Stimulated activated CD4-positive, alpha-beta T cell treated with anti-CD3 and anti-CD28 coated beads, TNF-alpha, amount 100 ng/mL, for 1 hour (primary cell): ENCODE measurements at places on chromosomes 2 and 18.

DNA sequence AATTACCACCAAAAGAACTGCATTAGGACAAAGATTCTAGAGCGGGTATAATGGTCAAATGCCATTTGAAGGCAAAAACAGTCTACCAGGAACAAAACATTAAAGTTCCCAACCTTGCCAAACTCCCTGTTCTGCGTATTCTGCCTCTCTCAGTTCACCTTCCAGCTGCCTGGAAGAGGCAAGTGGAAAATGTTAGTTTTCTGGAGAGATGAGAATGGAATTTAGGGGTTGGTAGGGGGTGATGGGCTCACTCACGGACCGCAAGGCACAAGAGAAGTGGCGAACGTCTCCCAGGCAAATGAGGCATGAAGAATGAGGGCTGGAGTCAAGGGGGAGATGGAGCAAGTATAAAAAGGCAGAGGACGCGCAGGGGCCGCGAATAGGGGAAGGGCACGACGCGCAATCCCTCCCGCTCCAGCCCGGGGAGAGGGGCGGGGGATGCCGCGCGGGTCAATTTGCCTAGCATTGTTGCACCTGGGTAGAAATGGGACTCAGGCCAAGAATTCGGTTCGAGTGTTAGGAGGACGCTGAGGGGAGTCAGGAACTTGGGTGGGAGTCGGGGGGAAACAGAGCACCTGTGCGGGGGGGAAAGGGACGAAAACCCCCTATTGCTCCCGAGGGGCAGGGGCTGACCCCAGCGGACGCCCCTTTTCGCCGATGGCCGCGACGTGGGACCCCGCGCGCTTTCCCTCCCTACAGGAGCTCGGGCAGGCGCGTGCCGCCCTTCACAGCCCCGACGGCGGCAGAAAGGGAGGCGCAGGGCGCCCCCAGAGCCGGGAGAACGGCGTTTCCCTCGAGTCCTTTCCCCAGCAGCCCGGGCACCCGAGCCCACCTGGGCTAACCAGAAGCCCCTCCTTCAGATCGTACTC is 573 bp downstream of the PAIP2B start:
- no peak for DNase-seq

DNA sequence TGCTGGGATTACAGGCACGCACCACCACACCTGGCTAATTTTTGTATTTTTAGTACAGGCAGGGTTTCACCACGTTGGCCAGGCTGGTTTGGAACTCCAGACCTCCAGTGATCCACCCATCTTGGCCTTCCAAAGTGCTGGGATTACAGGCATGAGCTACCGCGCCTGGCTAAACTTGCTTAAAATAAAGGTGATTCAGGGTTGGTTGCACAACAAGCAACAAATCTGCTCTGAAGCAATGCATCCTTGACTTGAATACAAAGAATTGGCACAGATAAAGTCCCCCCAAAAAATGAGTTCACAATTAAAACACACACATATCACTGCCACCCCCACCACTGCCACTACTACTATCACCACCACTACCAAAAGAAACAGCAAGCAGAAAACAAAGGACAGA is 34.9 kb downstream of the CCDC88A start:
- DNase-seq = no peak

- DNase-seq = no peak
These were observed 279.0 kb downstream of the SRBD1 start for GRCh38 chr2:45332094-45332493.

DNA sequence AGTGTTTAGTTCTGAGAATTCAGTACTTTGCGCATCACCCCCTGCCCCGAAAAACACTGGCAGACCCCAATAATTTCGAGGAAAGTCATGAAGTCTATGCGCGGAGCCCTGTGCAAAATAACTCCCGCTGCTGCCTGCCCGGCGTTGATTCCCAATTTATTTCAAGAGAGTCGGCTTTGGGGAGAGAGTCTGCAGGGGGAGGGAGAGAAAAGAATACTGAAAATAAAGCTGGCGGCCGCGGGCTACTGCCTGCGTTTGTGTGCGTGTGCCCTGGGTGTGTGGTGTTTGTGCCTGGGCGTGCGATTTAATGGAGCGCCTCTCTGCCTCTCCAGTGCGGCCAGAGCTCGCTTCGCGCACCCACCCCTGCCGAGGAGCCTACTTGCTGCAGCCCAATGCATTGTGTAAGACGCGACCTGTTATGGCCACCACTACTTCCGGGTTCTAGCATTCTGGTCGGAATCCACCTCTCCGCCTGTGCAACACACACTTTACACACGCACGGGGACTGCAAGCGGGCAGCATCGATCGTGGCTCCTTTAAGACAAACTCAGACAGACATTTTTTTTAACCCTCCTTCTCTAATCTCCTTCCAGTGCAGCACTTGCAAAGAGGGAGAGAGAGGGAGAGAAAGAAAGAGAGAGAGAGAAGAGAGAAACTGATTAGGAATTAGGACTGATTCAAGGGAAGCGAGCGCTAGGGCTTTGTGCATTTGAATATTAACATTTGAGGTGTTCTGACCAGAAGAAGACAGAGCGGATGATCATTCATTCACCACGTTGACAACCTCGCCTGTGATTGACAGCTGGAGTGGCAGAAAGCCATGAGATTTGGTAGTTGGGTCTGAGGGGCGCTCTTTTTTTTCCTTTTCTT is at the start of gene MEIS1:
TSS of gene MEIS1 (plus strand) at position 447 of the 870 bp plus-strand sequence. CDS start 732 bp downstream, outside the sequence.
- no peak for DNase-seq

- DNase-seq = no peak
These were observed 13.4 kb downstream of the COLEC12 start for GRCh38 chr18:486929-487740.

- no peak for DNase-seq
These were observed 11.5 kb upstream of the TRIB2 start for GRCh38 chr2:12705230-12705629.

- no peak for DNase-seq
These were observed 69.9 kb upstream of the SMAD7 start for GRCh38 chr18:49020621-49021021.

DNA sequence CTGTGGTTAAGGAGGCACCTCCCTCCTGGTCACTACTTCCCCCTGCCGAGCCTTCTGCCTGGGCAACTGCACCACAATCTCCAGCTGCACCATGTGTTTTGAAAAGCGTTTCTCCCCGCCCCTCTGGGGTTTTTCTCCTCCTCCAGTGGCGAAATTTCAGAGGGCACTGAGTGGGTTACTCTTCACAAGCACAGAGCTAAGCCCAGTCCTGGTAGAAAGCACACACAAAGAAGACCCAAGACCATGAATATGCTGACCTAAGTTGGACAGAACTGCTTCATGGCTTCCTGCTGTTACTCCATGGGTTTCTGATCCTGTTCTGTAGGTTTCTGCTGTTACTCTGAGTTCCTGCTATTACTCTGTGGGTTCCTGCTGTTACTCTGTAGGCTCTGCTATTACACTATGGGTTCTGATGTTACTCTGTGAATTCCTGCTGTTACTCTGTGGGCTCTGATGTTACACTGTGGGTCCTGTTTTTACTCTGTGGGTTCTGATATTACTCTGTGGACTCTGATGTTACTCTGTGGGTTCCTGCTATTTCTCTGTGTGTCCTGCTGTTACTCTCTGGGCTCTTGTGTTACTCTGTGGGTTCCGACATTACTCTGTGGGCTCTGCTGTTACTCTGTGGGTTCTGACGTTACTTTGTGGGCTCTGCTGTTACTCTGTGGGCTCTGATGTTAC is 216.6 kb downstream of the RTP5 start:
- no peak for DNase-seq

GRCh38 chr2:177306550-177306949 is 42.0 kb upstream of the NFE2L2 start:
- no peak for DNase-seq

DNA sequence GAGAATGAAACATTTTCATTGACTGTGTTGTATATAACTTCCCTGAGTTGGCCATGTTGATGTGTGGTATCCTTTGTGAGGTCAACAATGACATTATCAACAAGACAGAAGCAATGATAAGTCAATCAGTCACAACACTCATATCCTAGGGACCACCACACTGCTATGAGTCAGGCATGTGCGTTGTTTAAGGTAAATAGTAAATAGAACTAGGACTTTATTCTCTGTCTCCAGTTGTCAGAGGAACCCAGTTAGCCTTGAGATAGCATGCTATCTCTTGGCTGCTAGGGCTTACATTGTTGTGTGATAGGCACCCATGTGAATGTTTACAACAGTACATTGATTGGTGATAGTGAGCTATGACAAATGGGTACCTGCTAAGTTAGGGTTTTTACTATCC is 37.3 kb downstream of the GPD2 start:
- no peak for DNase-seq

DNA sequence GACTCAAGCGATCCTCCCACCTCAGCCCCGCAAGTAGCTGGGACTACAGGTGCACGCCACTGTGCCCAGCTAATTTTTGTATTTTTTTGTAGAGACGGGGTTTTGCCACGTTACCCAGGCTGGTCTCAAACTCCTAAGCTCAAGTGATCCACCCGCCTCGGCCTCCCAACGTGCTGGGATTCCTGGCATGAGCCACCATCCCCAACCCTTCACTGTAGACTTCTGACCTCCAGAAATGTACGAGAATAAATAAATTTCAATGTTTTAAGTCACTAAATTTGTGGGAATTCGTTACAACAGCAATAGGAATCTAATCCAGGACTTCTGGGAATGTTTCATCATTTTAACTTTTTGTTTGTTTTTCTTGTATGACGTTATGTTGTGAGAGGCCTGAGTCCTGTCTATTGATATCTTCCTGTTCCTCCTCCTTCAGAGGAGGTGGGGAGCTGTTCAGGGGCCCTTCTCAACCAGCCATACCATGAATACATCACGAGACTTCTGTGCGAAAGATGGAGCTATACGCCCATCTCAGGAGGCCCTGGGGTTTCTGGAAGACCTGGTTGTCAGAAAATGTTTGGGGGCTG is 40.0 kb downstream of the TEX44 start:
- no peak for DNase-seq
